ENCODE measurements at places on chromosomes 2 and 18.

GRCh38 chr2:171855401-171855800 lies 38.6 kb downstream of the SLC25A12 start:
- no peak for DNase-seq

GRCh38 chr2:200341376-200341775 lies 34.9 kb downstream of the SPATS2L start:
- no peak for DNase-seq

DNA sequence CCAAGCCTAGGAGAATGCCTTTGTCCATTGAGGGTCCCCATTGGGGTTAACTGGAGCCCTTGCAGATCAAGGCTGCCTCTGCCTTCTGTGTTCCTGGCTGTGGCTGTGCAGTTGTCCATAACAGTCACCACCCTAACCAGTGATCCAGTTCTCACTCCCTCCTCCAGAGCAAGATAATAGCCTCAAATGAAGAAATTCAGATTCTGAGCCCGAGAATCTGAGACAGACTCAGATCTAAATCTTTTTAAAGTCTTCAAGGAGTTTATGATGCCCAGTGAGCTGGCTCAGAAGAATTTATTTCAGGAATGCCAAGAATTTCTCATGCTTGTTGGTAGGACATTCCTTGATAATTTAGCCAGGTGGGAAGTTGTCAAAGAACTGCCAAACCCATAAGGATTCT lies 44.3 kb upstream of the RAB6C start:
- DNase-seq, result no peak

DNA sequence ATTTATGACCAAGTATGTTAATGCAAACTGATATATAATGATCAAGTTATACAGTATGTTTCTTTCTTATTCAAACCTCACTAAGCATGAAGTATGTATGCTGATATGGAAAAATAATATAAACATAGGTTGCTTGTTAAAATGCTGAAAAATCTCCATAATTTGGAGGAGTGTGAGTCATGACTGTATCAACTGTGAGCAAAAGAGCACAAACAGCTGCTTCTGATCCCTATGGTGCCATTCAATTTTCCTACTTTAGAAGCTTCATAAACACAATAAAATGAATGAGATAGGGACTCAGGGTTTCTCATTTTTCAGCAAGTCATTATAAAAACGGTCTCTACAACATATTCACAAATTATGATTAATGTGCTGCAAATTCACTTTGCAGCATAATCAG lies 129.9 kb upstream of the TFPI start:
- DNase-seq, result no peak

DNA sequence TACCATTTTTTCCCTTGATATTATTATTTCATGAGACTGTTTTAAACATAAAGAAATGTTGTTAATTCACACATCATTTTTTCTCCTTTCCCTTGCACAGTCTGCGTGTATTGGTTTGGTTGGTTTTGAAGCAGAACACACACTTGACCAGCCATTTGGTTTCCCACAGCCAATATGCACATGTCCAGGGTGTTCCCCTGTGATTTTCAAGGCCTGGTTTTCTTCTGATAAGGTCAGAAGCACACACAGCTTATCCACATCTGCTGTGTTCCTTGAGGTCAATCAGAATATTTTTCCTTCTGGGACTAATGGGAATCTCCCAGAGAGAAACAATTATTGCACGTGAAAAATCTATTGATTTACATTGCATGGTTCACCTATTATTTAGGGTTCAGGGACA lies 103.2 kb upstream of the EFEMP1 start:
- no peak for DNase-seq

DNA sequence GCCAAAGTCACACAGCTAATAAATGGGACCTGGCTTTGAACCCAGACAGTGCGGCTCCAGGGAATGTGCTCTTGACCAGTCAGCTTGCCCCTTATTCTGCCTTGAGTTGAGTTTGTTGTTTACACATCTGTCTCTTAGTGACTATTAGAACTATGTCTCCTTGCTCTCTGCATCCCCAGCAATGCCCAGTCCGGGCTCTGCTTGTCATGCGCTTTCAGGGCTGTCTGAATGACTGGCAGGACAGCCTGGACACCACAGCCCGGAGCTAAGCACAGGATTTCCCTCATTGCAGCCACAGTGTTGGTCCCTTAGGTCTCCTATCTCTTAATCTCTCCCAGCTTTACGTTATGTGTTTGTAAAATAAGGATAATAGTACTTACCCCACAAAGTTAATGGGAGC lies 246.4 kb upstream of the RAB12 start:
- DNase-seq, result no peak

DNA sequence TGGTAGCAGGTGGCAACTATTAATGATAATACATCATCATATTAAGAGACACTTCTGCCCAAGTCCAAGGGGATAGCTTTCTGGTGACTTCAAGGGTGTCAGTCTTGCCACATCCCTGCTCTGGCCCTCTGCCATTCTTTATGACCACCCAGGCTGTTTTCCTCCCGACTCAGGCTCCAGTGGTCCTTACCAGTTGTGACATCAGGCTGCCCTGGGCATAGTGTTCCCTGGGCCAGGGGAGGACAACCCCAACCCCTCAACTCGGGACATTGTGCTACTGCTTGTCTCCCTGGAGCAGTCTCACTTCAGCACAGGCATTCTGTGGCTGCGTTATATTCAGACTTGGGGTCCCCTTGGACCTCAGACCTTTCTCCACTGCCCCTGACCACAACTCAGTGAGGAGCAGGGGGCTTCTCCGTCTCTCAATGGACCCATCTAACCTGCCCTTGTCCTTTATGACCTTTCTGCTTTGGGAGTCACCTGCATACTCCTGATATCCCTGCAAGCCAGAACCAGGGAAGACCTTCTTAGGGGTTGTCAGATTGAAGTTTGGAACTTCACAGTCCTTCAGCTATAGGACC lies 12.8 kb downstream of the DNAJB2 start:
- no peak for DNase-seq

DNA sequence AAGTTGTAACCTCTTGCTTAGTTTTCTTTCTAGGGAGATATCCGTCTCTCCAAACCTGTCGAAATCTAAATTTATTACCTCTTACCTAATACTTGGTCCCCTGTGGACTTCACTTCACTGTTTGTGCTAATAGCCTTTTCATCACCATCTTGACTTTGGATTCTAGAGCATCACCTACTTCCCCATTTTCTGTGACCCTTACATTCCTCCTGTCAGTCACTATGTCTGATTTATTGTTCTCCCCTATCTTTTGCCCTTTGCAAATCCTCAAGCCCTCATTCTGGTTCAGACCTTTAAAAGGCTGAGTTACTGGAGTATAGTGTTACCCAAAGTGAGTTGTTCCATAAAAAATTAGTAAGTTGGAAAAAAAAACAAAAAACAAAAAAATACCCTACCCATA lies 7.5 kb downstream of the MYO1B start:
- no peak for DNase-seq

GRCh38 chr2:112658301-112658700 lies 12.6 kb downstream of the SLC20A1 start:
- no peak for DNase-seq

- DNase-seq, result no peak
Measured at GRCh38 chr2:219274361-219274921, 4.7 kb upstream of the DNAJB2 start.

All from CD4-positive, alpha-beta T cell treated with Interleukin-1 beta for 1 hour (primary cell).